Ureter (tissue), 1 donor: ENCODE measurements at places on chromosomes 16 and 17. TPM values are rescaled to one million over a fixed set of nuclear protein-coding genes. Genes with fewer than 3 reads are reported as not detected.
A peak's percentile ranks its signal among the peaks of the same experiment; 100 is the strongest.

GRCh38 chr16:50659806-50660205 is 21.3 kb downstream of the SNX20 start:
- DNase-seq: no peak

DNA sequence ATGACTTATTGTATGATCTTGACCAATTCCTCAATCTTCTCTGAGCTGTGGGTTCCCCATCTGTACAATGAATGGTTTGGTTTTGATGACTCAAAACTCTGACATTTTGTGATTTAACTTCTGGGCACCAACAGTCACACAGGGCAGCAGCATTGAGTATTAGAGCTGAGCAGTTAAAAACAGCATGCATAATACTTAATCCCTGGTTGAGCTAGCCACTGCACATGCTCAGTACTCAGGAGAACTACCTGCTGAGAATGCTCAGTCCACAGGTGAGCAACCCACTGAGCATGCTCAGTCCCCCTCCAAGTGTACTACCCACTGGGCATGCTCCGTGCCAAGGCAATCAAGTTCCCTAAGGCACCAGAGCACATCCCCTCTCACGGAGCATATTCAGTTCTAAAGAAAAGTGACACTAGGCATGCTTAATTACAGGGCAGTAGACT is 68.7 kb downstream of the AIPL1 start:
- DNase-seq: peak; percentile 3

GRCh38 chr17:48584223-48584741 is 5.8 kb downstream of the HOXB3 start:
- no peak for DNase-seq

- DNase-seq: peak; percentile 66
Observed at GRCh38 chr17:35801583-35802224, 6.3 kb upstream of the MMP28 start.

GRCh38 chr17:45397796-45398195 is 34.9 kb downstream of the ARHGAP27 start:
- DNase-seq: no peak

DNA sequence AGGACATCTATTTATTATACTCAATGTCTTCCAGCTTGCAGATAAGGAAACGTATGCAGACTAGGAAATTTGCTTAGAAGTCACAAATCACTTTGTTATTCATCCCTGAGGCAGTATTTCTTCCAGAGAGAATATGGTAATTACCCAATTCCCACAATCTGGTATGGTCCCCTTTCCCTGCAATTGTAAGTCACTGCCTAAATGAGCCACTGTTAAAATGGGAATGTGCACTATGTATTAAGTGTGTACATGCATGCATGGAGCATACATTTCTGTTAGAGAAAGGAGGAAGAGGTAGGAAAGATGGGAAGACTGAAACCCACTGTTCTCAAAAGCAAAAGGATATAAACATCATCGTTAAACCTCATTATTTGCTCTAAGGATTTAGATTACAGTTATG is 10.0 kb downstream of the NUFIP2 start:
- DNase-seq: no peak

DNA sequence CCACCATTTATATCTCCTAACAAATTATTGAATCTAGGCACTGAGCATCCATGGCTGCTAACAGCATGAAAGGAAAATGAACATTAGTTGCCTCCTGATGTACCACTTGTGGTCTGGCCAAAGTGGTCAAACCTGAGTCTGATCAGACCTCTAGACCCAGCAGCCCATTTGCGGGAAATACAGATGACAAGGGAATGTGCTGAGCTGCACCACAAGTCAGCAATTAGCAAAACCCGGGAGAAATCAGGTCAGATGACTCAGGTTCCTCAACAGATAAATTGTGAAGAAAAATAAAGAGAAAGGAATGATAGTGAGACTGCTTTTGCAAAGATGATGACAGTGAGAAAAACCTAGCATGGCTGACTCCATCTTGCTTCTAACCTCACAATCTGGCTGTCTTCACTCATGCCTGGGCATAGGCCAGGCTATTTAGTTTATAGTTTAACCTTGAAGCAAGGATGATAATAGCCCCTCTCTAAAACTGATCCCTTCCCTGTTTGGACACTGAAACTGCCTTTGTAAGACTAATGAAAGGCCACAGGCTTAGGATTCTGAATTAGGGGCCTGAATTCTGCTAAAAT is 142.7 kb upstream of the ASIC2 start:
- DNase-seq: no peak

- no peak for DNase-seq
Observed at GRCh38 chr17:3917391-3917931, 1.2 kb upstream of the P2RX1 start.

DNA sequence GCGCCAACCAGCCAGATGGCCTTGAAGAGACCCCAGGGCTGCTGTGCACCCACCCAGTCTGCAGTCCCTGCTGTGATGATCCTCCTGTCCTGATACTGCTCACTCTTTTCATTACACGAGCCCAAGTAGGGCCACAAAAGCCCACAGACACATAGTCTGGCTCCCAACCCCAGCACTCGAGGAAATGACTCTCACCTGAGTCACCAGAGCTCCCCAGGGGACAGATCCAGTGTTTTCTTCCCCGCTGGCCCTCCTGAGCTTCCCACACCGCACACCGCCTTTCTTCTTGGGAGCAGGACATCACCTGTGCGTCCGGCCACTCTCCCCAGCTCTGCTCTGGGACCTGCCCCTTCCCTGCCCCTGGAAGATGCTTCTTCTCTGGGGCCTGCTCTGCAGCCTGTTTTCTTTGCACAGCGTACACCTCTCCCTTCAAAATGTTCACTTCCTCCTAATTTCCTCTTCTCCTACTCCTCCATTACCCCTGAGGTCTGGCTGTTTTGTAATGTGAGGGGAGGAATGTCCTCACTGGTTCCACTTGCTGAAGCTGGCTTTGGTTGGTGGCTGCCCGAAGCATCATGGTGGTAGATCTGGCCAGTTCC is 2.0 kb upstream of the SCN4A start:
- DNase-seq: no peak

DNA sequence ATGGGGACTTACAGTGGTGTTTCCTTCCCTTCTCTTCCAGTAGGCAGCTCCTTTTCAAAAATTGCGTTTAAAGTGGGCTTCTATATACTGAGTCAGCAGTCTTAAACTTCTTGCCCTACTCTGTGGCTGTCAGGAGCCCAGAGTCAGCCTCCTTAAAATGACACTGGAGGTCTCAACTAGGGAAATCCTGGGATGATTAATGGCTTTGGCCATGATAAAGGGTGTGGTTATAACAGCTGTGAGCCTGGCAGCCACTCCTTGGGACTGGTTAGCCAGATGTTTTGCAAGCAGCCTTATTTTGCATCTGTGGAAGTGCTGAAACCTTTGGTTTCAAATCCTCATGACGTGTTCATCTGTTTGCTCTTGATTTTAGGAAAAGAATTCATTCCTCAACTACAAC is 25.0 kb downstream of the TAC4 start:
- DNase-seq: no peak

DNA sequence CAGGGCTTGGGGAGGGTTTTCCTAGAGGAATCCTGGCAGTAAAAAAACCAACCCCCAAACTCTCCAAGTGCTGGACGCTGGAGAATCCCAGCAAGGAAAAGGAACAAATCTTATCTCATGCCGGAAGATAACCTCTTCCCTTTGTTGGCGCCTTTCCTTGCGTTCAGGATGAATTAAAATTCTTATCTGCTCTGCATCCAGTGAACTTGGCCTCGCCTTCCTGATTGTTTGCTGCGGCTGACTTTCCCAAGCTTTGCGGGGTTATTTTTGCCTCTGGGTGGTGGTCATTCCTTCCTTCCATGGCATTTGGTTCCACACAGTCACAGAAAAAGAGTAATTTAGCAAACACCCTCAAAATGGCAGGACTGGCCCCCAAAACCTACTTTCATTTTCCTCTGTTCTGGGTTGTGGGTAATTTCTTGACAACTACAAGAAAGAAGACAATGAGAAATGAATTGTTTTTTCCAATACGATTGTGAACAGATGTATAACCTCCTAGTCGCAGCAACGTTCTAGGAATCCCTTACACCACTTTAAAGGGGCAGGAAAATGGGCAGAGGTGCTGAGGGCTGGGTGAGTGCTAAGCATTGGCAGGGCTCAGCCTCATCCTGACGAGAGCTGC is 77.8 kb downstream of the MRC2 start:
- no peak for DNase-seq

DNA sequence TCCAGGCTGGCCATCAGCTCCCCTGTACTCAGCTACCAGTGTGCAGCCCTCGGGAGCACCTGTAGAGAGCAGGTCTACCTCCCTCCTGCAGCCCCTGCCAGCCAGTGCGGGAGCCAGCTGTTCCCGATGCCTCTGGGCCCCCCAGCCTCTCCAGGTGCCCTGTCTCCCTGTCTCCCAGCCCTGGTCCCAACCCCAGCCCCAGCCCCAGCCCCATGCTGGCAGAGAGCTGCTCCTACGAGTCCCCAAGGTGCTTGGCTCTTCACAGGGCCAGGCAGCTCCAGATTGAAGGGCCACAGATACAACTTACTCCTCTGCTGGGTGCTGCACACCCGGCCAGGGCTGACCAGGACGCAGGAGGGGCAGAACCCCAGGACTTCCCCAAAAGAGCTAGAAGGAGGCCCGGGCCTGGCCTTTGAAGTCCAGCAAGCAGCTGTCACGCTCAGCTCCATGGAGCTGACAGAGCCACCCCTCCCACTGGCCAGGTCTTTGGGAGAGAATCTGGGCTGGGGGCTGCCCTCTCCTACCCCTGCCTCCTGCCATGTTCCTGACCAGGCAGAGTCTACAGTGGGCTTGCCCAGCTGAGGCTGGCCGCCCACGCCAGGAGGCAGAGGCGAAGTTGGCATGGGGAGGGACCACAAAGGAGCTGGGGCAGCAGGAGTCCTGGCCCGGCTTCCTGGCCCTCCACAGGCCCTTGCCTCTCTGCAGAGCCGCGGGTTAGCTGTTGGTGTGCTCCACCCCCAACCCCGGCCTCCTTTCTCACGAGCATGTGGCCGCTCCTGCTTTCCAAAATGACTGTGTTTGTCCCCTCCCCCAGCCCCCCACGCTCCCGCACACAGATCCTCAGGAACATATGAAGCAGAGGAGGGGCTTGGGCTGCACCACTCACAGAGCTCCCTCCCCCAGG is 9.5 kb upstream of the ADAM11 start:
- no peak for DNase-seq

- DNase-seq: no peak
Observed at GRCh38 chr16:52466994-52467393, 79.9 kb downstream of the TOX3 start.

GRCh38 chr17:21036361-21036881 is 6.4 kb downstream of the USP22 start:
- DNase-seq: no peak

- no peak for DNase-seq
Observed at GRCh38 chr17:82020572-82021106, 2.0 kb downstream of the CENPX start.

DNA sequence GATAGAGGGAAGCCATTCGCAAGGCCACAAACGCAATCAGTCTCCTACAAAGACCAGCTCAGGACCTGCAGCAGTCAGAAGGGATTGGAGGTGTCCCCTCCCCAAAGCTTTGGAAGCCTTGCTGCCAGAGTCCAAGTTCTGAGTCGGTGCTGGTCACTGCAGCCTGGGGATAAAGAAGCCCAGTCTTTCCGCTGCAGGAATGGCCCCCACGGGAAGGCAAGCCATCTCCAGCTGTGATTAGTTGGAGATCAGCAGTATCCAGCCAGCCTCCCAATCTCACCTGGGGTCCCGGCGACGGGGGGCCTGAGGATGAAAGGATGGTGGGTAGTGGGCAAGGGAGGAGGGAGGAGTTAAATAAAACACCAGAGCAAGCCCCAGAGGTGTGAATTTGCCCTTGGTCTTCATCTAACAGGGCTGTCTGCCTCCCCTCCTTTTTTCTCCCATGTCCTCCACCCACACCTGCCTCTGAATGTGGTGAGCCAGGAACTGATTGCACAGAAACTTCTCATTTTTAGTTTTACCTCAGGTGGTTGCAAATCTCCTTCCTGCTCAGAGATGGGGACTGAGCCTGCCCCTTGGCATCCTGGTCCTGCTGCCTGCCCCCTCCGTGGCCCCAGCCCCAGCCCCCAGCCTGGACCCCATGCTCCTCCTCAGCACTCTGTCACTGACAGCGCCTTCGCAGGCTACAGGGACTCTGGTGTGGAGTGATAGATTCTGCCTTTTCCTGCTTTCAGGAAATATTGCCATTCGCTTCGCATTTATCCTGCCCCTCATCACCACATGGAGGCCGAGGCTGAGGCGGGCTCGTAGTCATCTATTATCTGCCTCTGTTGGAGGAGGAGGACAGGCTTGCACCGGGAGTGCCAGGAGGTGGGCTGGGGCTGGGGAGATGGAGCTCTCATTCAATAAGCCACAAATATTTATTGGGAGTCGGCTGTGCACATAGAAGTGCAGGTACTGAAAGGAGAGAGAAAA is 262.9 kb upstream of the SDK2 start:
- no peak for DNase-seq

GRCh38 chr17:48760411-48760810 is 31.9 kb upstream of the HOXB13 start:
- no peak for DNase-seq

The SMIM36 gene
- total RNA-seq: not detected

The OTOP2 gene
- total RNA-seq: not detected

The NHLRC4 gene
- total RNA-seq: 0.36 TPM

The KRTAP2-3 gene
- total RNA-seq: not detected

The PNPO gene
- 40.9 TPM for total RNA-seq

The HP gene
- total RNA-seq: 3.9 TPM

The MPO gene
- total RNA-seq: 0.23 TPM

The CACNG1 gene
- total RNA-seq: not detected

The CLEC3A gene
- total RNA-seq: not detected

The BPTF gene
- 126 TPM for total RNA-seq
